T follicular helper cell (primary cell): ENCODE measurements at places on chromosomes 6 and 20.

GRCh38 chr6:4078691-4079471 lies at the start of gene FAM217A:
Gene FAM217A, minus strand, starts transcription at chr6:4079137. Its CDS starts 1,723 bp downstream, at chr6:4077414.
- DNase-seq: no peak

DNA sequence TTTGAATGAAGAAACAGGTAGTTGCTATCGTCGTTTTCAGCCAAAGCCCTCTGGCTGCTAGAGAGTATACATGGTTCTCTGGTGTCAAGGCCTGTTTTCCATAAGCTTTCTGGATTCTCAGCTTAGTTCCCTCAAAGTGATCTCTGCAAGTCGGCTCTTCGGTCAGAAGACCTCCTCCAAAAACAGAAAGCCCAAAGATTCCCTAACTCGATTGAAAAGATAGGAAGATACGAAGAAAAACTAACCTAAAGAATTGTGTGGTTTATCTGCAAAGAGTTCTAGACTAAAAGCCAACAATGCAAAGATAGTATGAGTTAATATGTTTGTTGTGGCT lies 545 bp upstream of the ASCC3 start:
- no peak for DNase-seq

- DNase-seq: no peak
Observed at GRCh38 chr6:147255948-147256674, 51.9 kb downstream of the STXBP5 start.

DNA sequence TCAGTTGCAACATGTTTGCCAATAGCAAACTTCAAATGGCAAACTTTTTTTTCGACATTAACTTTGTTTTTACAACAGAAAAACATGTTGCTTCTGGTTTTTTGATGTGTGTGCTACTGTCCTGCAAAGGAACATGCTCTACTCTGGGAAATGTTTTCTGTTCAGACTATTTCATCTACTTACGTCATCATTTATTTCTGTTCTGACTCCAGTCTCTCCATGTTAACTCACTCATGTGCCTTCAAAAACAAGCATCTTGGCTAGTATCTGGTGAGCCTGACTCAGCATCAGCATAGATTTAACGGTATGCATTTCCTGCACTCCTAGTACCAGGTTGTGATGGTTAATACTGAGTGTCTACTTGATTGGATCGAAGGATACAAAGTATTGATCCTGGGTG lies 36.1 kb upstream of the MAP7 start:
- no peak for DNase-seq

- no peak for DNase-seq
Observed at GRCh38 chr6:105603788-105604586, 201.1 kb upstream of the PREP start.

DNA sequence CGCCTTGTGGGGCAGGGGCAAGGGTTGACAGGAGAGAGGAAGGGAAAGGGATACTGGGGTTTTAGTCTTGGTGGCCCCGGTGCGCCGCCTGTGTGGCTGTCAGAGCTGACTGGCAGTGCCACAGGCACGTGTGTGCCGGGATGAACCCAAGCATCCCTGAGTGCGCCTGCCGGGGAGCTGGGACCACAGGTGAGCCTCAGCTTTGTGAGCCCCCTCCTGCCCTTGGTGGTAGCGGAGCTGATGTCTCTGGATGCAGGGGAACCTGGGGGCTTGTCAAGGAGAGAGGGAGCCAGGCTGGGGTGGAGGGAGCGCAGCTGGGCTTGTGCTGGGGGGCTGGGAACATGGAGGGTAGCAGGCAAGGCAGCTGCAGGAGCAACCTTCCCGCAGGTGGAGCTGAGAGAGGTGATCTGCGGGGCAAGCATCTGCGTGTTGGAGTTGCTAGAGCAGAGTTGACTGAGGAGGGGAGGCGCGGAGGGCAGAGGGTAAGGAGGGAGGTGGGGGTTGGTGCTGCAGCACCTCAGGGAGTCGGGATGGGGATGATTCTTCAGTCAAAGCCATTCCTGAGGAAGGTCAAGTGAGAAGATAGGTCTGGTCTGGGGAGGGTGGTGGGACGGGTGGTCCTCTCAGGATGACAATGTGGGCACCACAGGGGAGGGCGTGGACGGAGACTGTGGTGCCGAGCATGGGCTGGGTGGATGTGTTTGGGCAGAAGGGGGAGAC lies 28.1 kb downstream of the PYGB start:
- DNase-seq: no peak

- DNase-seq: no peak
Observed at GRCh38 chr6:12522347-12522746, 194.2 kb upstream of the PHACTR1 start.

- DNase-seq: no peak
Observed at GRCh38 chr6:9136141-9136822, 700.9 kb upstream of the SLC35B3 start.

DNA sequence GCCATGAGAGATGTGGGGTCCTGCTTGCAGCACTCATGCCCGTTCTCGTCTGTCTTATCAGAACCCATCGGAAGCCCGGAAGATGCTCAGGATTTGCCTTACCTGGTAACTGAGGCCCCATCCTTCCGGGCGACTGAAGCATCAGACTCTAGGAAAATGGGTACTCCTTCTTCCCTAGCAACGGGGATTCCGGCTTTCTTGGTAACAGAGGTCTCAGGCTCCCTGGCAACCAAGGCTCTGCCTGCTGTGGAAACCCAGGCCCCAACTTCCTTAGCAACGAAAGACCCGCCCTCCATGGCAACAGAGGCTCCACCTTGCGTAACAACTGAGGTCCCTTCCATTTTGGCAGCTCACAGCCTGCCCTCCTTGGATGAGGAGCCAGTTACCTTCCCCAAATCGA lies 8.3 kb downstream of the PI16 start:
- peak; percentile 74 for DNase-seq

- no peak for DNase-seq
Observed at GRCh38 chr20:48191200-48191599, 405.9 kb upstream of the SULF2 start.

- no peak for DNase-seq
Observed at GRCh38 chr6:6008089-6008647, 1.4 kb upstream of the NRN1 start.

GRCh38 chr20:50478162-50478990 lies 31.8 kb upstream of the PTPN1 start:
- DNase-seq: peak; percentile 58

GRCh38 chr6:134278000-134278399 lies 39.9 kb downstream of the SGK1 start:
- DNase-seq: no peak

DNA sequence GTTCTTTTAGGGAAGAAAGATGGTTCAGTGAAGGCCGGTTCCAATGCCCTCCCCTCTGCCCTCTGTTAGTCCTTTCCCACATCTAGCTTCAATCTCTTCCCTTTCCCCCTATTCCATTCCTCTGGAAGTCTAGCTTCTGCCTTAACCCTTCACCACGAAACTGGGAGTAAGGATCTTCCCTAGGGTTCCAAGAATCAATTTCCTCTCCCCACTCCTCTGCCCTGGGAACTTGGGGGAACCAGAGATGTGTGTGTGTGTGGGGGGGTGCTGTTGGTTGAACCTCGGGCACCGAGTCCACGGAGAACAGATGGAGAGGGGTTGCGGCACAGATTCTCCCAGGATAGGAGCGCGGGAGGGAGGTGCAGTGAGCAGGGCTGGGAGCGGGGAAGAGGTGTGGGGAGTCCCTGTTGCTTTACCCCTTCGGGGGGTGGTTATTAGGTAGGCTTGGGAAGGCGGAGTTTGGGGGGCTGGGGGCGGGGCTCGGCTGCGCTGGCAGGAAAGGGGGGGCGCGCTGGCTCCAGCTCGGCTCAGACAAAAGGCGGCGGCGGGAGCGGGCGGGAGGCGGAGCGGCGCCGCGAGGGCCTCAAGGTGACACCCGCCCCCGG lies at the start of gene TMEM151B:
Gene TMEM151B, plus strand, starts transcription at position 530 of the 605 bp plus-strand sequence. CDS start 293 bp downstream, outside the sequence.
- DNase-seq: no peak

DNA sequence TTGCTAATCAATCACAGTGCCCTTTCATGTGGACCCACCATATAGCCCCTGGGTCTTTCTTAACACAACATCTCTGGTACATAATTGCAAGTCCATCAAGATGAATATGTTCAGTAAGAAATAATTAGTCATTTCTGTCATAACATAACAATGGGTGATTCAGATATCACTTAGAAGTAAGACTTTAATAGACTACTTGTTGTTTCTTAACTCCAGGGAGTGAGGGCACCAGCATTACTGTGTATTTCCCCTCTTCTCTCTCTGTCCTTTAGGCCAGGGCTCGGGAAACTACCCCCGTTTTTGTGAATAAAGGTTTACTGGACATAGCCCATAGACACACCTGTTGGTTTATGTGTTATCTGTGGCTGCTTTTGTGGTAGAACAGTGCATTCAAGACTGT lies 123.5 kb downstream of the SLC24A3 start:
- DNase-seq: no peak

DNA sequence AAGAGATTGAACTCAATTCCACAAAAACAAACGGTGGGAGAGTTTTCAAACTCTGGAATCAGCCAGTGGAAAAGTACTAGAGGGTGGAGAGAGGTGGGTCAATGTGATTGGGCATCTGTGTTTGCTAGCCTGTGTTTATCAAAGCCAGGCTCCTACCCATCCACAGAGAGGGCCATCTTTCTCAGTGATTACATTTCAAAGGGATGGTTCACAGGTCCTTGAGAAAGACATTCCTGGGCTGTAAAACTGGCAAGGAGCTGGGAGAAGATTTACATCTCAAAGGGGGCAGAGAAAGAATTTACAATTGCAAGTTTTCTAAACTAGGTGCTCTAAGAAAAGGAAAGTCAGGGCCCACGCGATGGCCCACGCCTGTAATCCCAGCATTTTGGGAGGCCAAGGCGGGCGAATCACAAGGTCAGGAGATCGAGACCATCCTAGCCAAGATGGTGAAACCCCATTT lies 146.8 kb upstream of the UST start:
- DNase-seq: no peak

- no peak for DNase-seq
Observed at GRCh38 chr6:54315656-54316055, 7.4 kb downstream of the TINAG start.

- DNase-seq: no peak
Observed at GRCh38 chr6:43986177-43986825, 141.0 kb downstream of the MRPL14 start.

GRCh38 chr6:163637524-163637923 lies 223.0 kb downstream of the QKI start:
- DNase-seq: no peak

GRCh38 chr6:108531332-108531731 lies 29.4 kb upstream of the FOXO3 start:
- no peak for DNase-seq

DNA sequence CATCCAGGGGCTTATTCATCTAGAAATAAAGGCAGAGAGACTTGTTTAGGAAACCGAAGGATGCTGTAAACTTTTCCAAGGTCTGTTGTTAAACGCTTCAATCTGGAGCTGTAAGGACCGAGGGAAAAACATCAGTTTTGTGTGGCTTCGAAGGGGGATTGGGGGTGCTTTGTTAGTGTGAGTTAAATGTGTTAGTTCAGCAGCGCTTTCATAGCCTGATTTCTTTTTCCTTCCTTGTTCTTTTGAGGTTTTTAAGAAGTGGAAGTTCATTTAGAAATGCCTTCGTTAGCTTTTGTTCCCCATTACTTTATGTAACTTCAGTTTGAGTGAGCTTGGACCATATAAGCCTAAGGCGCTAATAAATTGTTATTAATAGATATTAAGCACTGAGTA lies 1.5 kb downstream of the ANKS1A start:
- DNase-seq: no peak

GRCh38 chr6:125471667-125472066 lies 169.9 kb upstream of the HDDC2 start:
- no peak for DNase-seq

GRCh38 chr20:17827079-17827478 lies 127.3 kb downstream of the BANF2 start:
- no peak for DNase-seq
